ENCODE measurements at places on chromosomes 1 and 21.

- DNase-seq: no peak
Observed at GRCh38 chr1:98741164-98741563, 79.6 kb downstream of the SNX7 start.

DNA sequence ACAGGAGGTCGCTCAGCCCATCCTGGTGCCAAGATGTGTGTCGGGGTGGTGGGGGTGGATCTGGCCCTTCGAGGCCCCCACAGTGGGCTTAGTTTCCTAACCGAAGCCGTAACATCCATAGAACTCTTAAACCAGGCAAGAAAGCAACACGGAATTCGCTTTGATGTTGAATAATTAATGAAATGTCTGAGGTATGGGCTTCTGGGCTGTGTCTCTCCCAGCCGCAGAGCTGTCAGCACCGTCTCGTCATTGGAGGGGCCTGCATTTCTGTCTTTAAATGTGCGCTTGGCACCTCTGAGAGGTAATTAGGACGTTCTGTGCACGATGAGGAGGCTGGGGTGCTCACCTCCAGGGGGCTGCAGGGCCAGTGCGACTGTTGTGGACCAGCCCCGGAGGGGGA is 13.3 kb upstream of the PLCH2 start:
- DNase-seq: no peak

GRCh38 chr1:77742011-77742555 is 17.6 kb downstream of the USP33 start:
- no peak for DNase-seq

DNA sequence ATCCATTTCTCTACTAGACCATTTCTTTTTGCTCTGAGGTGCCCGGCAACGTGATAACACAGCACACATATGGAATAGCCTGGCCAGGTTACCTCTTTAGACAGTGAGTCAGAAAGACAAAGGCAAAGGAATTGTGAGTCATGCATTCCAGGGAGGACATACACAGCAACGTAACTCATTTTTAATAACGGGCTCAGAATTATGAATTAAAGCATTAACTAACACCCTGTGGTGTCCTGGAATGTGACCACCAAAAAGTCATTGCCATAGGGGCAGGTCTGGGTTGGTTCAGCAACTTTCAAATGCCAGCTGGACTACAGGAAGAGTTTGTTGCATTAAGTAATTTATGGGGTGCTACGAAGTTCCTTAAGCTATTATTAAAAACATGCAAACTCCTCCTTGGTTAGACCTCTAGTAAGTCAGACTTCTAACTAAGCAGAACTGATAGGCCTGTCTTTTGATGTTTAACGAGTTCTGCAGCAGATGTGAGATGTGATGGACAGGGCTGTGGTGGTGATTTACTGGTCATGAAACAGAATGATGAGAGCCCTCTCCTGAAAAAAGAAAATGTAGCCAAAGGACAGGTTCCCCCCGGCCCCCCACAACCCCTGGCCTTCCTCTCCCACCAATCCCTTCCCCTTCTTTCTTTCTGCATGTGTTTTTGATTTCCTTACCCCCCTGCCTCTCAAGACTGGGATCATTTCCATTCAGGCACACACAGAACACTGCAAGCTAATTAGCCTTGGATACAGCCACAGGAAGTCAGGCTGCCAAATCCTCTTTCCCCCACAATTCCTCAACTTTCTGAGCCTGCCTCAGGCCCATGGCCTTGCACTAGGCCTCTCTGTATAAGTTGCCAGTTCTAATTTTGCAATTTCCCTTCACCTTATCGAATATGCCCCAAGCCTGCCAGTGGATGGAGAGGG is 88.9 kb upstream of the HAO2 start:
- DNase-seq: peak; percentile 76

DNA sequence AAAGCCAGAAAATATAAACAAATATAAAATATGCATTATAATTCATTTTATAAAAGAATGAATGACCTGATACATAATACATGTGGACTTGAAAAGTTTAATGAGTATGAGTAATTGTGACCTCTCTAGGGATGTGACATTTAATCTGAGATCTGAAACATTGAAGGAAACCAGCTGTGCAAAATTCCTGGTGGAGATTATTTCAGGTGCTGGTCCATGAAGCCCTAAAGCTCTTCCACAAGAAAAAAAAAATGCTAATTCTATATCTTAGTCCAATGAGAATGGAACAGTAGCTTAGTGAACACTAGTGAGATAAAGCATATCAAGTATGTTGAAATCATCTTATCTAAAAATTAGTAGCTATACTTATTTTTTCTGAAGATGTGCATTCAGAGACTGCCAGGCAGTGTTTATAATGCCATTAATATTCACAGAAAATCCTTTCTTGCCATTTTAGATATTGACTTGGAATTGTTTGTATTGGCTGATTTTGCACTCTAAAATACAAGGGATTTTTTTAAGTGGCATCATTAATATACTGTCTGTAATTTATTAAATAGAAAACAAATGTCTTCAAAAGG is 1485.9 kb downstream of the PLA2G4A start:
- DNase-seq: no peak

GRCh38 chr1:70906800-70907199 is 140.8 kb downstream of the PTGER3 start:
- no peak for DNase-seq

DNA sequence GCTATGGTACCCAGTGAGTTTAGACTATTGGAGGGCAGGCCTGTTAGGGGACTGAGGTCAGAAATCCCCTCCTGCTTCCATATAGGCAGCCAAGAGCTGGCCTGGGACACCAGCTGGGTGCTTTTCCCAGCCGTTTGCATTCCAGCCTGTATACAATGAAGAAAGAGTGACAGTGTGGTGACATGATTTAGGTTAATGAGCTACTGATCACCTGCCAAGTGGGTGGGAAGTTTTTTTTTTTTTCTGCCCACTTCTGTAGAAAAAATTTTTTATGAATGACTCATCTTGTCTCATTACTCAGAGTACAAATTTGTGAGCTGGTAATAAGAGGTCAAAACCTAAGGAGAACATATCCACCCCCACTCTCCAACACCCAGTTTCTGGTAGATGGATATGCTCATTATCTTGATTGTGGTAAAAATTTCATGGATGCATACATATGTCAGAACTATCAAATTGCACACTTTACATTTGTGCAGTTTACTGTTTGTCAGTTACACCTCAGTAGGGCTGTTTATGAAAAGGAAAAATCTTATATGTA is 16.4 kb upstream of the CGN start:
- DNase-seq: peak; percentile 56

DNA sequence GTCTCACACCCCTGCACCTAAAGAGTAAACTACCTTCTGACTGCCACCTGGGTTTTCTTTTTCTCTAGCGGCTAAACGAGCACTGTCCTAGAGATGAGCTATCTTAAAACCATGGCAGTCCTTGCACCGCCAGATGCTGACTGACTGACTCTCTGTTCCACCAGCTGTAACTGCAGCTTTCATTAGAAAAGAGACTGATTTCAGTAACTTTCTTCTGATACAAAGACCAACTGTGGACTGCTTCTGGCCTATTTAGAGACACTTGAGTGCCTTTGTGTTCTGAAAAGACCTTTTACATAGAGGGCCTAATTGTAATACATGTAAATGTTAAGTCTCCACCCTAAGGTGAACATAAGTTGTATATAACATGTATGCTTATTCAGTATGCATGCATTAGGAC is 152.5 kb downstream of the DISC1 start:
- no peak for DNase-seq

DNA sequence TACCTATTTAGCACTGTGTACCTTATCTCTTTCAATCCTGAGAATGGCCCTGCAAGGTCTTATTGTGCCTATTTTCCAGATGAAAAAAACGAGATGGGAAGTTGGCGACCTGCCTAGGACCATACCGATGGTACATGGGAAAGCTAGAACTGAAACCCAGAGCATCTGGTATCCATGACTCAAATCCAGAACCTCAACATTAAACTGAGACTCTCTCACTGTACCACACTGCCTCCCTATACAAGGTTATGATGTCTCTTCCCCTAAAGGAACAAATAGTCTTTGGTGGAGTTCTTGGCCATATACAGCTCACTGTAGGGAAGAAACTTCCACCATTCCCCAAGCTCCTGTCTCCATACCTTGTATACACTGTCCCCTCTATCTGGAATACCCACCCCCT is 110.7 kb downstream of the TNR start:
- no peak for DNase-seq

DNA sequence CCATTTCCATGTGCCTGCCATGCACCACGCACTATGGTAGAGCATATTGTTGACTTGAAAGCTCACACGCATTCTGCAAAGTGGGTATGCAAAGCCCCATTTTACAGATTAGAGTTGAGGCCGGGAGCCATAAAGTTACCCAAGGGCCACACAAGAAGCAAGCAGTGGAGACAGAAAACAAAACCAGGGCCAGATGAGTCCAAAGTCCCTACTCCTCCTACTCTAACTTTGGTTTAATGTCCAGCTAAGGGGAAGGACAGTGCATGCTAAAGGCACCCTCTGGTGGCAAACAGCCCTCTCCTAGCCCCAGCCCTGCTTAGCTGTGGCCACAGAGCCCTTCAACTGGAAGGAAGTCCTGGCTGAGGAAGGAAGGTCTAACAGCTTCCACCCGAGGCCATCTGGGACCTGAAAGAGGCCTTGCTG is 74.9 kb downstream of the SLC66A1 start:
- DNase-seq: no peak

- DNase-seq: no peak
Observed at GRCh38 chr1:50447961-50448360, 24.7 kb upstream of the DMRTA2 start.

GRCh38 chr21:44872649-44873355 is 688 bp downstream of the PTTG1IP start:
- peak; percentile 46 for DNase-seq

GRCh38 chr1:200979574-200980451 is 43.7 kb downstream of the KIF21B start:
- DNase-seq: no peak

GRCh38 chr1:19800076-19800804 is 524 bp upstream of the TMCO4 start:
- DNase-seq: peak; percentile 88

GRCh38 chr1:160093624-160094290 is 4.7 kb downstream of the IGSF8 start:
- DNase-seq: no peak

GRCh38 chr1:81477710-81478109 is 323.0 kb upstream of the ADGRL2 start:
- DNase-seq: peak; percentile 10

DNA sequence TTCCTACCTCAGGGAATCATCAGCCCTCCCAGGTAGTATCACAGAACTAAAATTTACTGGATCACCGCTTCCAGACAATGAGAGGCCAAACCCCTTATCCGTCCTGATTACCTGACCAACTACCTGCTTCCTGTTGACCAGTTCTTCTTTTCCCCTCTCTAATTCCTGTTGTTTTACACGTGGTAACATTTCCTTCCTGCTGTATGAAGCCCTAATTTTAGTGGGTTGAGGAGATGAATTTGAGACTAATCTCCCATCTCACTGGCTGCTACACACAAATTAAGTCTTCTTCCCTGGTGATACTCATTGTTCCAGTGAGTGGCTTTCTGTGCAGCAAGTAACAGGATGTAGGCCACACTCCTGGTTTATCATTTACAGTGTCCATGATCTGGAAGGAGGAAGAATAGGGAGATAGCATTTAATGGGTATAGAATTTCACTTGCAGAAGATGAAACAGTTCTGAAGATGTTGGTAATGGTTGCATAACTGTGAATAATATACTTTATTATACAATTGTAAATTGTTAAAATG is 2112.9 kb downstream of the NCAM2 start:
- DNase-seq: no peak

GRCh38 chr1:156543066-156543465 is 29.3 kb downstream of the IQGAP3 start:
- no peak for DNase-seq

DNA sequence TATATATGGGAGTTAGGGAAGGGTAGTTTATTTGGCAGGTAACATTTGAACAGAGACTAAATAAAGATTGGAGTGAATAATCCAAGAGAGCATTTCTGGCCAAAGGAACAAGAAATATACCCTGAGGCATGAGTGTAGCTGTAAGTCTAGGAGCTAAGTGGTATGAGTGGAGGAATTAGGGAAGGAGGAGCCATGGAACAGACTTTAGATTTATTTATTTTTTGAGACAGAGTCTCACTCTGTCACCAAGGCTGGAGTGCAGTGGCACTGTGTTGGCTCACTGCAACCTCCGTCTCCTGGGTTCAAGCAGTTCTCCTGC is 18.4 kb downstream of the CAPZA1 start:
- DNase-seq: no peak

DNA sequence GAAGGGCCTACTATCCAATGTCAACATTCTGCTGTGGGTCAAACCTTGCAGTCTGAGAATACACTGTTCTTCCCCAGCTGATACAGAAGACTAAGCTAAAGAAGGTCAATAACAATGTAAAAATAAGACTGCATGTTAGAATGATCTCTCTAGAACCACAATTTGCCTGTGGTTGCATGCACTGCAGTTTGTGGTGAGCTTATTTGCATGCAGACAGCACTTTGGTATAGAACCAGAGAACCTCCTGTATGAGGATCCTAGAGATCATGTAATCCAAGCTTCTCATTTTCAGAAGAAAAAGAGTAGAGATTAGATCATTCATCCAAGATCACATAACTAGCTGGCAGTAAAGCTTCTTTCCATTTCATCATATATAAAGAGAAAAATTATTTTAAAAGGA is 15.8 kb downstream of the SYNJ1 start:
- DNase-seq: no peak

- no peak for DNase-seq
Observed at GRCh38 chr21:27320868-27321267, 354.0 kb upstream of the ADAMTS5 start.

- DNase-seq: peak; percentile 48
Observed at GRCh38 chr1:178057912-178058534, 35.9 kb upstream of the RASAL2 start.

DNA sequence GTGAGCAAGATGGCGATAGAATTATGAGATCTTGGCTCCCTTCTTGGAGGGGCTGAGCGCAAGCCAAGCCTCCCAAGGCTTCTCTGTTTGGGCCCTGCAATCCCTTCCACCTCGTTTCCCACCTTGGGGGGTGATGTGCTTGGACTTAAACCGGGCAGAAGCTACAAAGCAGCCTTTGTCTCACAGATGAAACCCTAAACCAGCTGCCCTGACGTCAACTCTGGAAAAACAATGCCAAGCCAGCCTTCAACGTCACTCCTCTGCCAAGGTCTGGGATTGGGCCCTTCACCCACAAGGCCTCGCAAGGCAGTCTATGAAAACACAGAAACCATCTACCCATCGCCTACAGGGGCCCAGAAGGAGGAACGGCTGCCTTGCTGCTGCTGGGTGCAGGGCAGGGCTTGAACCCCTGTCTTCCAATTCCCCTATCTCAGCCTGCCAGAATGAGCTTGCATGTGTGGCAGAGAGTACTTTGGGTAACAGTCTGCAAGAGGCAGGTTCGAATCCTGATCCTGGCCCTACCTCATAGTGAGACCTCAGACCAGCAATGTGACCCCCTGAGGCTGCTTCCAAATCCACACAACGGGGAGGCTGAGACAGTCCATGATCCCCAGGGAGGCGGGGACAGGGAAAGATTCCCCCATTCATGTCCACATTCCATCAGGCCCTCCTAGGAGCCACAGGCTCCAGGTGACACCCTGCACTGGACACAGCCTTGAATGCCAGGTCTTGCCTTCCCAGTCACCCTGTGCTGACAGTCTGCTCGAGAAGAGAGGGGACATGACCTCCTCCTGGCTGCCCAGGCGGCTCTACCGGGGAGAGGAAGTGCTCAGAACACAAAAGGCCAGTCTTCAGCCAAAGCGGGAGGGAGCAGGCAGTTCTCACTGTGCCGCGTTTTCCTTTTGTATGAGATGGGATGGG is 15.0 kb downstream of the IFFO2 start:
- DNase-seq: peak; percentile 97

Measured in IMR-90 (cell line).